ENCODE measurements at places on chromosomes 13 and 19. TPM values are rescaled to one million over a fixed set of nuclear protein-coding genes. Genes with fewer than 3 reads are reported as not detected.

TNFSF11 gene
- total RNA-seq: 1.6 TPM

DNA sequence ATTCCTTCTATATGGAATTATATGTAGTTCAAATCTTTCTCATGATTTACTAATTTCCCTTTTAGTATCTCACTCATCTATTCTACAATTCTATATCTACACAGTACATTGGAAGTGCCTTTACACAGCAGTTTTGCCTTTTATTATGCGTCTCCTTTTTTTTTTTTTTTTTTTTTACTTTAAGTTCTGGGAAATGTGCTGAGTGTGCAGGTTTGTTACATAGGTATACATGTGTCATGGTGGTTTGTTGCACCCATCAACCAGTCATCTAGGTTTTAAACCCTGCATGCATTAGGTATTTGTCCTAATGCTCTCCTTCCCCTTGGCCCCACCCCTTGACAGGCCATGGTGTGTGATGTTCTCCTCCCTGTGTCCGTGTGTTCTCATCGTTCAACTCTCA, 1150.1 kb upstream of the PRR20A start:
- no peaks in the 10 kb centered on the region for H3K4me1 ChIP-seq
- no peak for DNase-seq
- H3K36me3 ChIP-seq: peaks cover 3% of the 10 kb centered on the region
- no peak overlapping the region for H3K27ac ChIP-seq

ZNF296 gene
- total RNA-seq: 5.1 TPM

- peak; percentile 70 for DNase-seq
- peaks cover 3% of the 10 kb centered on the region for H3K36me3 ChIP-seq
- peaks cover 99% of the 10 kb centered on the region for H3K4me1 ChIP-seq
These were observed 24.2 kb downstream of the RANBP3 start for GRCh38 chr19:5953680-5954213.

DNA sequence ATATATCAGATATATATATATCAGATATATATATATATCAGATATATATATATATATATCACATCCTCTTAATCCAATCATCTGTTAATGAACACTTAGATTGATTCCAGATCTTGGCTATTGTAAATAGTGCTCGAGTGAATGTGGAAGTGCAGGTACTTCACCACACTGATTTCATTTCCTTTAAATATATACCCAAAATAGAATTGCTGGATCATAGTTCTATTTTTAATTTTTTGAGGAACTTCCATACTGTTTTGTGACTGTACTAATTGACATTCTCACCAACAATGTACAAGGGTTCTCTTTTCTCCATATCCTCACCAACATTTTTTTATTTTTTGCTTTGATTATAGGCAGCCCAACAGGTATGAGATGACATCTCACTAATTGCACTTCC, 277.5 kb downstream of the NHLRC3 start:
- H3K4me1 ChIP-seq: no peaks in the 10 kb centered on the region
- no peak overlapping the region for H3K4me3 ChIP-seq
- H3K27ac ChIP-seq: no peak overlapping the region

DNA sequence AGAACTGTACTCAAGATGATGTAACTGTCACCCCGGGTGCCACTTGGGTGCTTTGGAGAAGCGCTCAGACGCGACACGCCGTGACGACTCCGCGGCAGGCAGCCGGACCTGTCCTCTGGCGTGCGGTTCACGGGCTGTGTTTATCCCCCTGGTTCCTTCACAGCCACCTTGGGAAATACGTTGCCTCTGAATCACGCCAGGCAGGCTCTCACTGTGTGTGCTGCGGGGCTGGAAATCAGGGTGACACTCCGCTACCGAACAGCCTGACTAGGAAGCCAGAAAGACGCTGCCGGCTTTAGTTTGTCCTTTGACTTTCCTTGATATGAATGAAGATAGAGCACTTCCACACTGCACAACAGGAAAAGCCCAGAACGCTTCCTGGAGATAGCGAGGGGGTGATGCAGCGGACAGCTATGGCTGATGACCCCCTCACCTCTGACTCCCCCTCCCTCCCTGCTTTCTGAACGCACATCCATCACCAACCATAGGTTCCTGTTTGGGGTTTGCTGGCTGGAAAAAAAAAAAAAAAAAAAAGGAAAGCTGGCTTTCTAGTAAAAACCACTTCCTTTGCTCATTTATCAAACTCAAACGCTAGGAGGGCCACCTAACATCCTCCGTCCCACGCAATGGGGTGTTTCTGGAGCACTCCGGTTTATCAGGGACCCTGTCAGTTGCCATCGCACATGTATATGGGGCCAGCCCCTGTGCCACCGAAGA, 3.7 kb upstream of the GP6 start:
- peak; percentile 15 for DNase-seq
- no peaks in the 10 kb centered on the region for H3K27me3 ChIP-seq
- H3K4me1 ChIP-seq: peaks cover 19% of the 10 kb centered on the region
- no peak overlapping the region for H3K27ac ChIP-seq
- peak overlapping the region; percentile 68 for H3K4me3 ChIP-seq

ZNF419 gene
- total RNA-seq: 11.1 TPM

DNA sequence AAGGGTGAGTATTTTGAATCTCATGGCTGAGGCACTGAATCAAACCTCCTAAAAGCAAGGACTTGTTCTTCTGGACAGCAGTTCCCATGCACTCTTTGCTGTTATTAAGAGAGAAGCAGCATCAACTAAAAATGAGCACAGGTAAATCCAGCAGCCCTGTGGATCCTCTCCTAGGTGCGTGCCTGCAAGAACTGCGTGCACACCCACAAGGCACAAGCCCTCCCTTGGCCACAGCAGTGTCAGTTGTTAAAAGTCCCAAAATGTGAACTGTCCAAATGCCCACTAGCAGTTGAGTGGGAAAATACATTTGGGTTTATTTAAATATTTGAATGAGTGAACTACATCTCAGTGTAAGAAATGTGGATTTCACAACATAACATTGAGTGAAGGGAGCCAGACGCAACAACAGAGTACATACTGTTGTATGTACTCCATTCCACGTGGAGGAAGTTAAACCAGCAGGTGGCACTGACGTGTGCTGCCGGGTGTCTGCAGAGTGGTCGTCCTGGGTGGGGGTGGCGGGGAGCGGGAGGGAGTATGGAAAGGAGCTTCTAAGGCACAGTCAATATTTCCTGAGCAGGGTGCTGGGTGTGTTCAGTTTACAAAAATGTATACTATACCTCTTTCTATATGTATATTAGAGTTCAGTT, 266.4 kb downstream of the NALCN start:
- no peaks in the 10 kb centered on the region for H3K36me3 ChIP-seq
- peaks cover 45% of the 10 kb centered on the region for H3K27me3 ChIP-seq
- H3K27ac ChIP-seq: no peak overlapping the region
- DNase-seq: no peak

GRCh38 chr13:101019126-101019525, 344.5 kb upstream of the TMTC4 start:
- DNase-seq: no peak
- no peak overlapping the region for H3K4me3 ChIP-seq
- no peaks in the 10 kb centered on the region for H3K36me3 ChIP-seq
- H3K27ac ChIP-seq: no peak overlapping the region
- H3K4me1 ChIP-seq: no peaks in the 10 kb centered on the region

GRCh38 chr13:109764470-109765291, 21.7 kb downstream of the IRS2 start:
- no peaks in the 10 kb centered on the region for H3K36me3 ChIP-seq
- H3K4me1 ChIP-seq: peaks cover 40% of the 10 kb centered on the region
- H3K4me3 ChIP-seq: peak overlapping the region; percentile 35
- H3K27ac ChIP-seq: no peak overlapping the region
- H3K27me3 ChIP-seq: no peaks in the 10 kb centered on the region
- DNase-seq: no peak

DNA sequence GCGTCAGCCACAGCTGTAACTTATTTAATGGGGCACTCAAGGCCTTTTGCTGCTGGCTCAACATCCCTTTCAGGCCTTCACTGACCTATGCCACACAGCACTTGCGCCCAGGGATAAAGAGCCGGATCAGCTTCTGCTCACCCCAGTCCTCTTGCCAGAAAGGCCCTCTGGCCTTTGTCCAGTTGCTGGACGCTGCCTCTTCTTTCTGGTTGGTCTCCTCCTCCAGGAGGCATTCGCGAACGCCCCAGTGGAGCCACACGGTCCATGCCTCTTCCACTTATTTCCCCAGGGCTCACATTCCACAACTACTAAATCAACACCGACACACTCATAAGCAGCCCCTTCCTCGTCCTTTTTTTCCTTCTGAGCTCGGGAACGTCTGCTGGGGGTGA, 3.7 kb upstream of the ZNF329 start:
- no peak overlapping the region for H3K27ac ChIP-seq
- no peak for DNase-seq
- no peaks in the 10 kb centered on the region for H3K27me3 ChIP-seq
- H3K4me1 ChIP-seq: peaks cover 40% of the 10 kb centered on the region
- H3K36me3 ChIP-seq: peaks cover 32% of the 10 kb centered on the region

DNA sequence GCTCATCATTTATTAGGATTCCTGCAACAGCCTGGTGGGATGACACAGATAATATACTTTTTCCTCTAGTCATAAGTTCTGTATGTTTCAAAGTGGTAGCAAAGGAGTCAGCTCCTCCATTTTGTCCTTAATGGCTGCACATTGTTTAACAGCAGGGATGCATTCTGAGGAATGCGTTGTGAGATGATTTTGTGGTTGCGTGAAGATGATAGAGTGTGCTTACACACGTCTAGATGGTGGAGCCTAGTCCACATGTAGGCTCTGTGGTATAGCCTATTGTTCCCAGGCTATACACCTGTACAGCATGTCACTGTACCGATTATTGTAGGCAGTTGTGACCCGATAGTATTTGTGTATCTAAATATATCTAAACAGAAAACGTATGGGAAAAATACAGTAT, 4.6 kb downstream of the SMARCA4 start:
- H3K36me3 ChIP-seq: no peaks in the 10 kb centered on the region
- H3K27me3 ChIP-seq: no peaks in the 10 kb centered on the region
- H3K4me3 ChIP-seq: no peak overlapping the region
- DNase-seq: no peak
- peak overlapping the region; percentile 26 for H3K27ac ChIP-seq

DNA sequence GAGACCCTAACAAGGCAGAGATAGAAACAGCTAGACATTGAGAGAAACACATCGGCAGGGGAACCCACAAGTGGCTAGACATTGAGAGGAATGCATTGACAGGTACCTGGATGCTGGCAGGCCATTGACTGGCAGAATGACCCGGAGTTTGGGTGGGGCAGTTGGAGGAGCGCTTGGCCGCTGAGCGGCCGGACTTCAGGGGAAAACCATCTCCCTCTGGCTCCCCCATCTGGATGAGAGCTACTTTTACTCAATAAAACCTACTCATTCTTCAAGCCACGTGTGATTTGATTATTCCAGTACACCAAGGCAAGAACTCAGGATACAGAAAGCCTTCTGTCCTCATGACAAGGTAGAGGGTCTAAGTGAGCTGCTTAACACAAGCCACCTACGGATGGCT, 473.4 kb downstream of the SLITRK5 start:
- H3K4me3 ChIP-seq: no peak overlapping the region
- H3K36me3 ChIP-seq: no peaks in the 10 kb centered on the region
- no peaks in the 10 kb centered on the region for H3K27me3 ChIP-seq
- DNase-seq: no peak
- no peaks in the 10 kb centered on the region for H3K4me1 ChIP-seq
- H3K27ac ChIP-seq: no peak overlapping the region

PGLYRP2 gene
- total RNA-seq: 0.21 TPM

- peak; percentile 90 for DNase-seq
- H3K4me1 ChIP-seq: peaks cover 20% of the 10 kb centered on the region
- peak overlapping the region; percentile 3 for H3K27ac ChIP-seq
- no peaks in the 10 kb centered on the region for H3K27me3 ChIP-seq
These were observed 26.5 kb downstream of the MAN2B1 start for GRCh38 chr19:12639901-12640613.

GRCh38 chr13:26837997-26838396, 77.4 kb upstream of the GPR12 start:
- no peaks in the 10 kb centered on the region for H3K4me1 ChIP-seq
- H3K27me3 ChIP-seq: peaks cover 19% of the 10 kb centered on the region

DNA sequence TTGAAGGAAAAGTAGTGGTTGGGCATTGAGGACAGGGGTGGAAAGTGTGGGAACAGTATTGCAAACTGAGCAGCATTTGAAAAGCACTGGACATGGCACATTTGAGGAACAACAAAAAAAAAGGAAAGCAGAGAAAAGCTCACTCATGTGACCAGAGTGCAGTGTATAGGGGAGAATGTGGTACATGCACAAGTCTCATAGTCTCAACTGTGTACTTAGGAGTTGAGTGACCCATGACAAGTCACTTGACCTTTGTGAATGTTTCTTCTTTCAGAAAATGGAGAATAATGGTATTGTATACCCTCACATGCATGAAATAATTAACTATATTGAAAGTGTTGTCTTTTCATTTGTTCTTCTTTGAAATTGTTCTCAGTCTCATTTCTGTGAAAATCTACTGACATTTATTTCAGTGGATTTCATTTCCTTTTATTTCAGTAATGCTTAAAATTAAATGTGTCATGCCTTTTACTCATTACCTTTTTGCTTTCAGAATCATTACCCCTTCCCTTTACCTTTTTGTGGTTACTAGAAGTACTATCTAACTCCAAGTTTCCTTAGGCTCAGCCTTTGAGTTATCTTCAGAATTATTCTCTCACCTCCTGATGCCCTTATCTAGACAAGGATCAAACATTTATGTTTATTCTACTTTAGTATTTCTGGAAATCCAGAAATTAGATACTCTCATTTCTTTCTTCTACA, 79.1 kb upstream of the MLNR start:
- DNase-seq: no peak
- H3K27ac ChIP-seq: peak overlapping the region; percentile 89
- H3K36me3 ChIP-seq: peaks cover 30% of the 10 kb centered on the region
- no peaks in the 10 kb centered on the region for H3K27me3 ChIP-seq
- peak overlapping the region; percentile 11 for H3K4me3 ChIP-seq

DNA sequence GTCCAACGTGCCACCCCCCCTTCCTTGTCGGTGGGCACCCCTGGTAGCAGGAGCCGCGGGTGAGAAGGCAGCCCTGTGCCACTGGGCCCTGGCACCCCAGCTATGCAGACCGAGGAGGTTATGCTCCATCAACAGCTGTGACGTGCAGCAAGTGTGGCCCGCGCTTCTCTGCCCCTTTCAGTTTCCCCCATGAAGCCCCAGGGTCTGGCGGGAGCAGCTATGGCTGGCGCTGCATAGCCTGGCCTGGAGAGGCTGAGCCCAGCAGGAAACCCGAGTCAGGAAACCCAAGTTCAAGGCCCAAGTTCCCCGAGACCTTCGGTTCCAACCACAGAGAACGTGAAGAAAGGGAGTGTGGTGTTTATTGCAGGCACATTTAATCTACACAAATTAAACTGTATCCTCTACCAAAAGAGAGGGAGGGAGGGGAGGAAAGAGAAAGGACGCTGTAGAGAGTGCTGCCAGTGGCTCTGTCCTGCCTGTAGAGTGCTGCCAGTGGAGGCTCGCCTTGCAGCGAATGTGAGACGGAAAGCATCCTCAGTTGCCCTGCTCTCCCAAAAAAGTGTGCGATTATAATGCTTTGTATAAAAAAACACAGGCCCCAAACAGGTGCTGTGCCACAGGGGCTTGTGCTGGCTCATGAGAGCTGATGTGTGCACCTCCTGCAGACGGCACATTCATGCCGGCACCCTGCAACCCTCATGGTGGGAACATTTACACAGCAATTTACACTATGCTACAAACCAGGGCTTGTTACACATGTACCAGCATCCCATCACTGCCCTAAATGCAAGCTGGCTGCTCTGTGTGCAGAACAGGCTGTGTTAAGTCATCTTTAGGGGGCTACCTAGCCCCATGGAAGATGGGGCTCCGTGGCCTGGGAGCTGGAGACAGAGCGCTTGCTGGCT, 16.3 kb downstream of the POP4 start:
- peaks cover 49% of the 10 kb centered on the region for H3K4me1 ChIP-seq
- peaks cover 1% of the 10 kb centered on the region for H3K36me3 ChIP-seq
- peak overlapping the region; percentile 90 for H3K4me3 ChIP-seq
- no peaks in the 10 kb centered on the region for H3K27me3 ChIP-seq

Measured in activated T-cell treated with anti-CD3 and anti-CD28 coated beads, Interleukin-2, amount 50 U/mL, for 72 hours (primary cell).